GM23248 (cell line): ENCODE measurements at places on chromosomes 7 and 10.

DNA sequence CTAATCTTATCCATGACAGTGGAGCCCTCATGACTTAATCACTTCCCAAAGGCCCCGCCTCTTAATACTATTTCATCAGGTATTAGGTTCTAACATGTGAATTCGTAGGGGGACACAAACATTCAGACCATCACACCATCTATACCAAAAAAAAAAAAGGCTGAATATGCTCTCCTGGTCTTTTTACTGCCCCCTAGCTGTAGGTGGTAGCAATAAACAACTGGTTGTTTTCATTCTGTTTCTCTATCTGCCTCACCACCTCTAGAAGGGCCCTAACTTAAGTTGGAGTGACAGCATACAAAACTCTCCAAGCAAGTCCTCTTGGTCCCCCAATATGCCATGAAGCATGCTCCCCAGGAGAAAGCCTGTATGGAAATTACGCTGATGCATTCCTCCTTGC is 94.1 kb downstream of the GRM8 start:
- no peaks in the 10 kb centered on the region for H3K4me1 ChIP-seq
- no peak overlapping the region for H3K4me3 ChIP-seq
- no peak overlapping the region for H3K27ac ChIP-seq
- no peaks in the 10 kb centered on the region for H3K27me3 ChIP-seq

GRCh38 chr7:129282865-129283264 is 58.0 kb downstream of the AHCYL2 start:
- no peaks in the 10 kb centered on the region for H3K36me3 ChIP-seq
- no peaks in the 10 kb centered on the region for H3K27me3 ChIP-seq
- H3K4me1 ChIP-seq: no peaks in the 10 kb centered on the region
- no peak overlapping the region for H3K4me3 ChIP-seq

DNA sequence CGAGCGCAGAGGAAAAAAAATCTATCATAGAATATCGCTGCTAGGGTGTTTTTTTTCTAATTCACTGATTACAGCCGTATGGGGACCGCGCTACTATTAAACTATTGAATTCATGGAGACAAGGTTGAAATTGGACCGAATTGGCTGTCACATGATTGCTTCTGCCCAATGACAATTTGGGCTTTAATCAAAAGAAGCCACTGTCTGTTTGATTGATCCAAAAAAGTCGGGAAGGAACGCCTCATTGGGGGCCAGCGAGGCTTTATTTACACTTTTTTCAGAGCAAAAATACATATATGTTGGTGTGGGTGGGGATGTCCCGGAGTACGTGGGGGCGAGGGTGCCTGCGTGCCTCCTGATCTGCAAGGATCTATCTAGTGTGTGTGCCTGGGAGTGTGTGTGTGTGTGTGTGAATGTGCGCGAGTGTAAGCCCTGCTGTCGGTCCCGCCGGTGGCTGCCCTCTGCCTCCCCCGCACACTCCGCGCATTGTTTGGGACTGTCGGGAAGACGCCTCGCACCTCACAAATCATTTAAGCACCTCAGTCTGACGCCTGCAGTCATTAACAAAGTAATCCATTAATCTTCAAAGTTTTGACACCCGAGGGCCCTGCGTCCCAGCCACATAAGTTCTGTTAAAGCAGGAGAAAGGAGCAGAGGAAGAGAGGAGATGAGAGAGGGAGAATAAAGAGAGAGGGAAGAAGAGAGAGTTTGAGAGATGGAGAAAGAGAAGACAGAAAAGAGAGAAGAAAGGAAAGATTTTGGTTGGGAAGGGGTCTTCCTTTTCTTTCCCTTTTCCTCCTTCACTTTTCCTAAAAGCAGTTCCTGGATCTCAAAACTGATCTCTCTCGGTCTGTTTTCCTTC is at the start of gene HOXA2:
Gene HOXA2 (minus strand): TSS at position 103 of the 862 bp plus-strand sequence. CDS start 183 bp downstream, outside the sequence.
- no peak within 1 kb of the TSS for H3K4me3 ChIP-seq
- peaks cover 24% of the 10 kb centered on the region for H3K36me3 ChIP-seq
- peaks cover 8% of the 10 kb centered on the region; the same call in 1 of the 2 replicates for H3K4me1 ChIP-seq
- no peaks in the 10 kb centered on the region for H3K27me3 ChIP-seq
- no peak for DNase-seq

DNA sequence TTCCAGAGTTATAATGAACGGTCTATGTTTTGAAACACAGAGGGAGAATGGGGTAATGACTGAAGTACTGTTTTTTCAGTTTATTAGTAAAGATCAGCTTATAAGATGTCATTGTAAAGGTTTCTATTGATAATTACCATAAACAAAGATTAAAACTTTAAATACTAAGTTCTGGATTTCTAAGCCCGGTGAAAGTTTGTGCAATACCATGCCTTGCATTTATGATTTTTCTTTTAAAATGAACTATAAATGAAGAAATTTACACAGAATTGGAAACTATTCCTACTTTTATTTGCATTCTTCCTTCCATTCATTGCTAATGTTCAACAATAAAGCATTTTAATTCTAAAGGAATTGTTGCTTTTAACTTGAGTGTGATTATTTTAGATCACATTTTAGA is 4.9 kb downstream of the MEOX2 start:
- no peak overlapping the region for H3K4me3 ChIP-seq
- DNase-seq: no peak
- no peaks in the 10 kb centered on the region for H3K36me3 ChIP-seq

DNA sequence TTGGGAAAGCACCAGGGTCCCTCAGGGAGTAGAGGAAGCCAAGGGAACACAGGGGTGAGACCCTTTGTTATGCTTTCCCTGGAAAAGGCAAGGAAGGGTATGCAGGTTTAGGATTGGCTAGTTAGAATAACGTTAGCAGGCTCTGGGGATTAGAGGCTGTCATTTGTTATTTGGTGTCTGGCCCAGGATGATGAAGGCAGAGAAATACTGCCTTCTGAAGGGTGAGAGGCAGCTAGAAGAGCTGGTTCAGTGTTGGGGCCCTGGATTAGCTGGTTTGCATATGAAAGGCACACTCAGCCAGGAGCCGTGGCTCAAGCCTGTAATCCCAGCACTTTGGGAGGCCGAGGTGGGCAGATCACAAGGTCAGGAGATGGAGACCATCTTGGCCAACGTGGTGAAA is 3.0 kb upstream of the PILRA start:
- no peak overlapping the region for H3K4me3 ChIP-seq
- peaks cover 3% of the 10 kb centered on the region for H3K4me1 ChIP-seq
- H3K27me3 ChIP-seq: no peaks in the 10 kb centered on the region
- no peak overlapping the region for H3K27ac ChIP-seq
- no peaks in the 10 kb centered on the region for H3K36me3 ChIP-seq
- no peak for DNase-seq
